Calu3 (cell line): ENCODE measurements at places on chromosomes 12 and 14. TPM values are rescaled to one million over a fixed set of nuclear protein-coding genes. Genes with fewer than 3 reads are reported as not detected.
A peak's percentile ranks its signal among the peaks of the same experiment; 100 is the strongest.

DNA sequence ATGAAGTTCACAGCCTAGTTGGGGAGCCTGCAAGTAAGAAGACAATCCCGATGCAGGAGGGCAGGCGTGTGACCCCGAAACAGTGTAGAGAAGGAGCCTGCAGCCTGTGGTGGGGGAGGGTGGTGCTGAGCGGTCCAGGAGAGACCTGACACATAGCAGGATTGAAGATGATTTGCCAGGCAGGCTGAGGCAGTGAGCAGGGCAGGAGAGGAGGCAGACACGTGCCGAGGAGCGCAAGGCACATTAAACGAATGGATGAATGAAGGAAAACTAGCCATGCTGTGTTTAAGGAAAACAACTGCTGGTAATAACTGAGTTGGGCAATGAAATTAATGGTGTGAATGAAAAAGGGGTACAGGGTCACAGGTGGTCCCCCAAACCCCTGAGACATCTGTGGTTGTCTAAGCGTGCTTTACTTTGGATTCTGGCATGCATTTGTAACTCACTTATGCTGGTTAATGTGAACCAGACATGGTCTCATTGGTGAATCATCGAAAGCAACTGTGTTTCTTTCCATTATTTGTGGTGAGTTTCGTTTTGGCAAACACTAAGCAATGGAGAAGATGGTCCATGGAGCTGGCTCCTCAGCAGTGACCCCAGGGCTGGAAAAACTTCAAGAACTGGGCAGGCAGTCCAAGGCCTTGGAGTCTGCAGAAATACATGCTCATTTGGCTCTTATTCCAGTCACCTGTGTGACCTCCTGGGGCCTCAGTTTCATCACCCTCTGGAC lies 96.9 kb upstream of the EVL start:
- peaks cover 27% of the 10 kb centered on the region for H3K36me3 ChIP-seq
- DNase-seq: no peak
- H3K4me1 ChIP-seq: peaks cover 22% of the 10 kb centered on the region
- peaks cover 29% of the 10 kb centered on the region for H3K27me3 ChIP-seq

GRCh38 chr12:102958830-102959176 lies 1.3 kb downstream of the ASCL1 start:
- H3K4me1 ChIP-seq: peaks cover 10% of the 10 kb centered on the region
- H3K36me3 ChIP-seq: no peaks in the 10 kb centered on the region
- no peak overlapping the region for H3K4me3 ChIP-seq
- DNase-seq: no peak
- peaks cover 99% of the 10 kb centered on the region for H3K27me3 ChIP-seq

DNA sequence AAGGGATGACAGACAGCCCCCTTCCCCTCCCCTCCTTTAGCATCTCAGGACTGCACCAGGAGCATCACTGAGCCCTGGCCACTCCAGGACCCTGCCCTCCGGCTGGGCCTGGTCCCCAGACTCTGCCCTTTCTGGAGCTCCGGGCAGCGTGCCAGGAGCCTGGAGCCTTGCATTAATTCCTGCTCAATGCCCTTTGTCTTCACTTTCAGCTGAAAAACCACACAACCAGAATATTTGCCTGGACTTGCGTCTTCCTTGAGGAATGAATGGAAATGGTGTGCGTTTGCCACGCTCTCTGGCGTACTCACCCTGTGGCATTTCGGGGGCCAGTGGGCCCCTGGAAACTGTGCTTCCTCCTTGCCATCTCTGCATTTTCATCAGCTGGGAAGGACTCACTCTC lies 8.5 kb upstream of the RFLNA start:
- peaks cover 93% of the 10 kb centered on the region for H3K27me3 ChIP-seq
- H3K27ac ChIP-seq: no peak overlapping the region
- no peak overlapping the region for H3K4me3 ChIP-seq
- no peaks in the 10 kb centered on the region for H3K4me1 ChIP-seq

GRCh38 chr12:42326541-42327226 lies 717 bp downstream of the PPHLN1 start:
- peaks cover 25% of the 10 kb centered on the region for H3K36me3 ChIP-seq
- peak overlapping the region; percentile 94 for H3K4me3 ChIP-seq
- peak overlapping the region; percentile 96 for H3K27ac ChIP-seq
- DNase-seq: peak; percentile 3
- H3K27me3 ChIP-seq: no peaks in the 10 kb centered on the region
- H3K4me1 ChIP-seq: peaks cover 35% of the 10 kb centered on the region

DNA sequence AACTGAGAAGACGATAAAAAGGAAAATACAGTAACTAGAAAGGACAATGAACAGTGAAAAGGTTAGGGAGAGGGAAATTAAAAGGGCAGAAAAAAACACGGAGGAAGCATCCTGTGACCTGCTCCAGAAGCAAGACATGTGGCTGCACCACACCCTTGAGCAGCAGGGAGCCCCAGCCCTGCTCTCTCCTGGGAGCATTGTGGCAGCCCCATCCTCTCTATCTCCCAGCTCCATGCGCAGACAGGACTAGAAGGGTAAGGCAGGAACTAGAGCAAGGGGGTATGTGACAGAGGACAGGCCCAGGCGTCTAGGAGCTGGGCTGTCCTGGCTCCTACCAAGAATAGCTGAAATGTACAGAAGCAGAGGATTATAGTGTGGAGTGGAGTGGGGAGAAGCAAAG lies 38.6 kb upstream of the SMUG1 start:
- no peak overlapping the region for H3K27ac ChIP-seq
- H3K36me3 ChIP-seq: no peaks in the 10 kb centered on the region
- no peak overlapping the region for H3K4me3 ChIP-seq
- DNase-seq: no peak
- peaks cover 11% of the 10 kb centered on the region for H3K4me1 ChIP-seq
- H3K27me3 ChIP-seq: no peaks in the 10 kb centered on the region

GRCh38 chr12:57276935-57277563 lies 26.1 kb upstream of the STAC3 start:
- H3K4me3 ChIP-seq: no peak overlapping the region
- H3K27ac ChIP-seq: no peak overlapping the region
- peaks cover 15% of the 10 kb centered on the region for H3K4me1 ChIP-seq
- DNase-seq: peak; percentile 36

- no peak overlapping the region for H3K27ac ChIP-seq
- H3K4me1 ChIP-seq: no peaks in the 10 kb centered on the region
- H3K27me3 ChIP-seq: no peaks in the 10 kb centered on the region
- H3K4me3 ChIP-seq: no peak overlapping the region
Observed at GRCh38 chr14:39342768-39343167, 89.5 kb downstream of the FBXO33 start.

DNA sequence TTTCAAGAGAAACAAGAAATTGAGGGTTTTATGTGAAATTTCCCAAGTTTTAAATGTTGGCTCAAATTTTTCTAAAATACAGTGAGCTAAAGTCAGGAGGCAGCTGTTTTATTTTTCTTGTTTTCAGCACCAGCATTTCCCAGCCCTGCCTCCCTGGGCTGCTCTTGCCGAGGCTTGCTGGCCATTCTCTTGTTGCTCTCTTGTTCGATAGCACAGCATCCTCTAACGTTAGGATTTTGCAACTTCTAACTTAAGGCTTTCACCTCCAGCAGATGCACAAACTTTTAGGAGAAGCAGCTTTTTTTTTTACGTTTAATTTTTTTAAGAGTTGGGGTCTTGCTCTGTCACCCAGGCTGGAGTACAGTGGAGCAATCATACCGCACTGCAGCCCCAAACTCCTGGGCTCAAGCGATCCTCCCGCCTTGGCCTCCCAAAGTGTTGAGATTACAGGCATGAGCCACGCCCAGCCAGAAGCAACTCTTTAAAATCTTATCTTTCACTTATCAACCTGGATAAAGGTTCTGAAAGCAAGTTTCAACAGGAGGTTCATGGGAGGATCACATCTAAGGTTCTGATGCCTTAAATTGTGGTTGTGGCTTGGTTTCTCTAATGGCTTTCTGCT lies 40.2 kb downstream of the B4GALNT3 start:
- peaks cover 50% of the 10 kb centered on the region for H3K4me1 ChIP-seq
- no peak overlapping the region for H3K27ac ChIP-seq
- H3K27me3 ChIP-seq: no peaks in the 10 kb centered on the region

DNA sequence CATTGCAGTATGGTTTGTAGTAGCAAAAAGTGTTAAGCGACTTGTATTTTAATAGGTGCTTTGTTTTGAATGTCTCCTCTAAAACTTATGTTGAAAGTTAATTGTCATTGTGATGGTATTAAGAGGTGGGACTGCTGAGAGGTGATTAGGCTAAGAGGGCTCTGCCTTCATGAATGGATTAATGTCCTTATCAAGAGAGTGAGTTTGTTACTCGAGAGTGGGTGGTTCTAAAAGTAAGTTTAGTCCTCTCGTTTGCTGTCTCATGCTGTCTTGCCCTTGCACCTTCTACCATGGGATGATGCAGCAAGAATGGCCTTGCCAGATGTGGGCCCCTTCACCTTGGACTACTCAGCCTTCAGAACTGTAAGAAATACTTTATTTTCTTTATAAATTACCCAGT lies 17.4 kb downstream of the ZDHHC17 start:
- H3K27me3 ChIP-seq: no peaks in the 10 kb centered on the region
- no peaks in the 10 kb centered on the region for H3K36me3 ChIP-seq
- no peak overlapping the region for H3K27ac ChIP-seq
- no peak overlapping the region for H3K4me3 ChIP-seq
- DNase-seq: no peak

- peaks cover 10% of the 10 kb centered on the region for H3K4me1 ChIP-seq
- DNase-seq: no peak
- no peak overlapping the region for H3K27ac ChIP-seq
- no peaks in the 10 kb centered on the region for H3K27me3 ChIP-seq
- H3K36me3 ChIP-seq: no peaks in the 10 kb centered on the region
Observed at GRCh38 chr12:46934374-46935111, 108.7 kb upstream of the SLC38A4 start.

DNA sequence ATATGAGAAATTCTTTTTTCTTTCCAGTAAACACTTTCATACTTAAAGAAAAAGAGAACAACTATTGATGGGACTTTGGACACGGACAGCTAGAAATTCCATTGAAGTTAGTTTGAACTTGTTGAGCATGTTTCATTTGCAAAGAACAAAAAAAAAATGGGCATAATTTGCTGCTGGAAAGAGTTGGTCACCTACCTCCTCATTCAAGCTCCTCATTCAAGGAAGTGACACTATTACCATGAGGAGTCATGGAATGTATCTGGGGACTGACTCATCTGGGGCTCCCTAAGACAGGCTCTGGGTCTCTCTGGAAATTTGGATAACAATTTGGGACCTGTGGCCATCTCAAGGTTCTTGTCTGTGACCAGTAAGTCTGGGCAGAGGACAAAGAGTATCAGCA lies 50.4 kb downstream of the KICS2 start:
- no peaks in the 10 kb centered on the region for H3K36me3 ChIP-seq
- H3K27ac ChIP-seq: no peak overlapping the region
- H3K27me3 ChIP-seq: no peaks in the 10 kb centered on the region
- H3K4me3 ChIP-seq: no peak overlapping the region

DNA sequence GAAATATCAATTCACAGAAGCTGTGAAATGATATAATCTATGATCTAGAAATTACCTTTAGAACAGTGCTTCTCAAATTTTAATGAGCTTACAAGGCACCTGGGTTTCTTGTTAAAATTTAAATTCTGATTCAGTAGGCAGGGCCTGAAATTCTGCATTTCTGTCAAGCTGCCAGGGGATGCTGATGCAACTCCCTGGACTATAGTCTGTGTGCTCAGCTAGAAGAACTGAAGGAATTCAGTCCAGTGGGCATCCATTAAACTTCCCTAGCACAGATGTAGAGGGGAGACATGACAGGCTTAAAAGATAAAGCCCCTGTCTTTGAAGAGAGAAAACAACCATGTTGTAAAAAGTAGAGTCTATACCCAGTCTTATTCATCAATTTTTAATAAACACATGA lies 441.8 kb downstream of the TMTC2 start:
- DNase-seq: no peak
- no peak overlapping the region for H3K27ac ChIP-seq
- no peak overlapping the region for H3K4me3 ChIP-seq
- H3K27me3 ChIP-seq: no peaks in the 10 kb centered on the region
- H3K4me1 ChIP-seq: no peaks in the 10 kb centered on the region

DNA sequence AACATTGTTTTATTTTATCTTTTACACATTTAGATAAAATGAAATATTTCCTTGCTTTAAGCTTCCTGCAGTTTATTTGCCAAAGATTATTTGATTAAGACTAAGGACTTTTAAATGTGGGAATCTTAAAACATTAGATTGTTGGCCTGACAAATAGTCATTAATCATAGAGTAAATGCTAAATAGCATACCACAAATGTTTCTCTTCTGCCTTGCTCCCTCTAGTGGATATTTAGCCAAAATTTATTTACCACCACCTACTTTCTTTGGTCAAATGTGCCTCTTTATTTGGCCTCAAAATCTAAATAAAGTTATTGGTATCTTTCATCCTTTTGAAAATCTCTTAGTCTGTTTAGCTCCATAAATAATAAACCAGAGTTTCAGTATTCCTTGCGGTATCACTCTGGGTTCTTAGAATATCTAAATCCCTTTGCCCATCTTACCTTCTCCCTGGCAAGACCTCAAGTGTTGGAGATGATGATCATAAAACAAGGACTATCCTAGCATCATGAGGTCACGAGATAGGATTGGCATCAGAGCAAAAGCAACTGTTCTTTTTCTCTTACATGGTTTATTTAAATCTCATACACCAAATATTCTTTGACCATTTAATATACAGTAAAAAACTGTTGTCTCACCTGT lies 150.6 kb upstream of the AEBP2 start:
- H3K27me3 ChIP-seq: no peaks in the 10 kb centered on the region
- no peak for DNase-seq

DNA sequence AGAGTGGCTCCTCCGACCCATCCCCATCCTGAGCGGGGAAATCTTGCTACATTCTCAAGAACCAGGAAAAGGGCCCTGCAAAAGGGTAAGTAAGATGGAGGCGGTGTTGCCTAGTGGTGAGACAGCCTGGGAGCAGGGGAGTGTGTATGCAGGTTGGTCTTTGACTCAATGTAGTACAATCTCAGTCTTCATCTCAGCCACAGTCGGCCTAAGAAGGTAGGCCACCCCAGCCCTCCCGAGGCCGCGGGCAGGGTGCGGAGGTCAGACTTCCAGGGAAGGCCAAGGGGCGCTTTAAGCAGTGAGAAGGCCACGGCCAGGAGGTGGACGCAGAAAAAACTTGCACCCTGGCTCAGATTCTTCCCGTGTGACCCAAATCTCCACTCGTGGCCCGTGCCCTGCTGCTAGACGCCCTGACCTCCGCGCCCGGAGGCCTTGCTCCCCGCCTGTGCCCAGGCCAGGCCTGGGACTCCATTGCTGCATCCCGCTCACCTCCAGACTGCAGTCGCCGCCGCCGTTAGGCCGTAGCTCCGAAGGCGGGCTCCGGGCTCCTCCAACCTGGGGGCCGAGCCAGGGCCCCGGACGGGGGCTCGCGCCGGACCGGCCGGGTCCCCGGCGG lies 435 bp downstream of the FOXM1 start:
- H3K27ac ChIP-seq: peak overlapping the region; percentile 87
- H3K4me1 ChIP-seq: peaks cover 22% of the 10 kb centered on the region
- H3K36me3 ChIP-seq: peaks cover 39% of the 10 kb centered on the region
- H3K27me3 ChIP-seq: no peaks in the 10 kb centered on the region

OSBPL8 gene
- 62.0 and 64.9 TPM in 2 replicates for total RNA-seq

PTGES3 gene
- 435 and 437 TPM in 2 replicates for total RNA-seq

KLRG1 gene
- 0.38 and 0.66 TPM in 2 replicates for total RNA-seq

KRT85 gene
- not detected in 2 replicates for total RNA-seq

TAS2R13 gene
- total RNA-seq: 1.8 and 2.5 TPM in 2 replicates

MDGA2 gene
- total RNA-seq: not detected in 2 replicates

IL31 gene
- total RNA-seq: not detected in 2 replicates

WSCD2 gene
- not detected in 2 replicates for total RNA-seq

LUM gene
- 0.31 TPM in 1 of 2 replicates, not detected in the other for total RNA-seq

ASCL1 gene
- total RNA-seq: 0.15 TPM in 1 of 2 replicates, not detected in the other

FAM90A1 gene
- 0.50 and 0.61 TPM in 2 replicates for total RNA-seq

SLC6A15 gene
- not detected in 2 replicates for total RNA-seq

MDM2 gene
- total RNA-seq: 97.1 and 101 TPM in 2 replicates

RILPL1 gene
- total RNA-seq: 9.5 and 9.7 TPM in 2 replicates
